Stimulated activated CD8-positive, alpha-beta memory T cell treated with anti-CD3 and anti-CD28 coated beads, Interleukin-4, amount 100 ng/mL, for 1 hour (primary cell): ENCODE measurements at places on chromosomes 7 and 10.

DNA sequence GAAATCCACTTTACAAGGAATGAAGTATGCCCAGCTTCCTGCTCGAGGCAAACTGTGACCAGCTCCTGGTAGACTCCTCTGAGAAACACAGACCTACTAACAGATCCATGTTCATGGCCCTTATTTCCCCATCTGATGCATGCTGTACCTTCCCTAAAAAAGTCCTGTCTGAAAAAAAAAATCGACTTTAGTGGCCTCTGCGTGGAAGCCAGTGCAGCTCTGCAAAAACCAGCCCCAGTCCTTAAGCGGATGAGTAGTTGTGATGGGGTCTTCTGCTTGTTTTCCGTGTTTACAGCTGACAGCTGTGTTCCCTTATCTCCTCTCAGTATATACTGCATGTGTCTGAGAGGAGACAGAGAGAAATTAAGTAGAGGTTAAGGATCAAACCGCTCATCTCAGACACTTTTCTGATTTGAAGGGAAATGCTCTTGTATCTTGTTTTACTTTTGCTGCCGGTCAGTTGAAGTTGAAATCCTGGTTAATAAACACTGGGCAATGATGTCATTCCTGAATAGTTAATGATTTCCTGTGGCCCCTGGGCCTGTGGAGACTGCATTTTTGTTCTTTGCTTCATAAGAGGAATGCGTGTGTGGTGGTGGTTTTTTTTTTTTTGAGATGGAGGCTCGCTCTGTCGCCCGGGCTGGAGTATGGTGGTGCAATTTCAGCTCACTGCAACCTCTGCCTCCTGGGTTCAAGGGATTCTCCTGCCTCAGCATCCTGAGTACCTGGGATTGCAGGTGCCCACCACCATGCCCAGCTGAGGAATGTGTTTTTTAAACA is 67.6 kb downstream of the DOCK1 start:
- DNase-seq, result no peak

GRCh38 chr10:84626397-84627087 is 298.2 kb downstream of the CCSER2 start:
- no peak for DNase-seq

DNA sequence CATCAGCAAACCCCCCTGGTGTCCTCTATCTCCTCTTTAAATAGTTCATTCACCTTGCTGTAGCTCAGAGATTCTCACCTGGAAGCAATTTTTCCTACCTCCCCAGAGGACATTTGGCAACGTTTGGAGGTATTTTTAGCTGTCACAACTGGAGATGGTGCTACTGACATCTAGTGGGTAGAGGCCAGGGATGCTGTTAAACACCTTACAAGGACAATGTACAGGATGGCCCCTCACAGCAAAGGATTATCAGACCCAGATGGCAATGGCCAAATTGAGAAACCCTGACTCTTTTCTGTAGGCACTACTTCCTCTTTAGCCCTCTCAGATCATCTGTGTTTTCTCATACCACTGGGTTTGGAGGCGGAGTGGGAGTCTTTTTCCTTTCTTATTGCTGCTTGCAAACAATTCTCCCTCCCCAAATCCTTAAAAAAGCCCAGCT is 13.2 kb upstream of the TRA2A start:
- no peak for DNase-seq

GRCh38 chr7:47780555-47780954 is 167.7 kb downstream of the PKD1L1 start:
- DNase-seq, result no peak

- peak; percentile 6 for DNase-seq
These were observed 30.4 kb upstream of the DDC start for GRCh38 chr7:50595491-50596102.

- no peak for DNase-seq
These were observed 75.4 kb downstream of the PLXNA4 start for GRCh38 chr7:132500727-132501440.

DNA sequence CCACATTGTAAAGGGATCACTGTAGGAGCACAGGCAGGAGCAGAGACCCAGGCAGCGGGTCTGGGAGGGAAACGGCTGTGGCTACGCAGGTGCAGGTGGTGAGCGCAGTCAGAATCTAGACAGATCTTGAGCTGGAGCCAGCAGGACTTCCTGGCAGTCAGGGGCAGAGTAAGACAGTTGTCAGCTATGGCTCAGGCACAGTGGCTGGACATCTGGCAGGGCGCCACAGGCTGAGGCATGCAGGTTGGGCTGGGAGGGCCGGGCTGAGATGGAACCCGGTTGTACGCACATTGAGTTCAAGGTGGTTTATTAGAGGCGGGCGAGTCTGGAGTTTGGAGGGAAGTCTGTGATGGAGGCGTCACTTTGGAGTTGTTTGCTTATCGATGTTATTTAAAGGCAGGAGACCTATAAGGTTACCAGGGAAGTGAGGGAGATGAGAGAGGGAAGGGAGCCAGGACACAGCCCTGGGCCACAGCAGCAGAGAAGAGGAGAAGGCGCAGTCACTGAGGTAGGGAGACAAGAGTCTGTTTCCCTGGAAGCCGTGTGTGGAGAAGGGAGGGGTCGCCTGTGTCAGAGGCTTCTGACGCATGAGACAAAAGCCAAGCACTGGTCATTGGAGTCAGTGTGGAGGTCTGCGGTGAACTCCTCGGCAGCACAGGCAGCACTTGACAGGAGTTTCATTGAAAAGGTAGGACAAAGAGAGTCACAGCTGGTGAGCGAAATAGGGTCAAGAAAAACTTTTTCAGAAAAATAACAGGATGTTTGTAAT is 73.8 kb downstream of the LANCL2 start:
- no peak for DNase-seq

- no peak for DNase-seq
These were observed 8.4 kb upstream of the CAMK1D start for GRCh38 chr10:12340937-12341336.

DNA sequence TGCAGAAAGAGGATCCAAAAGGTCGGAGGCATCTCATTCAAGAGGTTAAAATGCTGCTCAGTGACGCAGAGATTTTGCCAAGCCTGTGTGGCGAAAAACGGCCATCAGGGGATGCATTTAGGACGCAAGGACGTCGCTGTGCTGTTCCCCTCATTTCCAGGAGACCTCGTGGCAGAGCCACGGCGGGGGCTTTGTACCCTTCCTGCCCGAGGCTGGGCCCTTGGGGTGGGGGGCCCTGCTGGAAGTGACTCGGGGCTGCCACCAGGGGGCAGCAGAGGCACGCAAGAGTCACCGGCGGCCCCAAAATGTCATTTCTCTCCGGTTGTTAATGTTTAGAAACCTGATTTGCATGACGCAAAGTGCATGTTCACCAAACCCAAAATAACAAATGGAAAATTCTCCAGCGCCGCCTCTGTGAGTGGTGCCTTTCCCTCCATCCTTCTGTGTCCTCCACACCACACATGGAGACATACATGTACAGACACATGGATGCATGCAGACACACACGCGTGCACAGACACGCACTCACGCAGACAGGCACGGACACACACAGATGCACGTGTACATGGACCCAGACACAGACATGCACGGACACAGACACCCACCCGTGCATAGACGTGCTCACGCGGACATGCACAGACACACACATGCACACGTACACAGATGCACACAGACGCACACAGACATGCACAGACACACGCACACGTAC is 51.0 kb upstream of the NKX6-2 start:
- DNase-seq, result peak; percentile 12

DNA sequence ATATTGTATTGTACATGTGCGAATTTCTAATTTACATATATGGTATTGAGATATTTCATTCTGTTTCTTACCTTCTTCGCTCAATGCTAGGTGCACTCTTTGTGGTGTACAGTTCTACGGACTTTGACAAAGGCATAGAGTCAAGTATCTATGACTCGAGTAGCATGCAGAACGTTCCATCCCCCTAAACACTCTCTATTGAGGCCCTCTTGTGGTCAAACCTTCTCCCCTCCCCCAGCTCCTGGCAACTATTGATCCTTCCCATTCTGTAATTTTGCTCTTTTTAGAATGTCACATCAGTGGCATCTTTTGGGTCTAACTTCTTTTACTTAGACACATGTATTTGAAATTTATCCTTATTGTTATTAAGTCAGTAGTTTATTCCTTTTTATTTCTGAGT is 30.7 kb upstream of the GDF10 start:
- no peak for DNase-seq

- no peak for DNase-seq
These were observed 23.2 kb upstream of the GDF10 start for GRCh38 chr10:47276576-47277351.

GRCh38 chr7:73606801-73607691 is 17.3 kb downstream of the MLXIPL start:
- DNase-seq, result peak; percentile 40

DNA sequence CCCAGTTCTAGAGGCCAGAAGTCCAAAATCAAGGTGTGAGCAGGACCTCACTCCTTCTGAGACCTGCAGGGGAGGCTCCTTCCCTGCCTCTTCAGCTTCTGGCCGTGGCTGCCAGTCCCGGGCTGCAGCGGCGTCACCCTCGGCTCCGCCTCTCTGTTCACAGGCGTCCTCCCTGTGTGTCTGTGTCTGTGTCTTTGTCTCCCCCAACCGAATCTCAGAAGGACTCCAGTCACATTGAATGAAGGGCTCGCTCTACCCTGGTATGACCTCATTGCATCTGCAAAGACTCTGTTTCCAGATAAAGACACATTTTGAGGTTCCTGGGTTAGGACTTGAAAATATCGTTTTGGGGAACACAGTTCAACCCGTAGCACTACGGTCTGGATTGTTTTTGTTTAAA is 33.1 kb upstream of the GALNT11 start:
- DNase-seq, result no peak

DNA sequence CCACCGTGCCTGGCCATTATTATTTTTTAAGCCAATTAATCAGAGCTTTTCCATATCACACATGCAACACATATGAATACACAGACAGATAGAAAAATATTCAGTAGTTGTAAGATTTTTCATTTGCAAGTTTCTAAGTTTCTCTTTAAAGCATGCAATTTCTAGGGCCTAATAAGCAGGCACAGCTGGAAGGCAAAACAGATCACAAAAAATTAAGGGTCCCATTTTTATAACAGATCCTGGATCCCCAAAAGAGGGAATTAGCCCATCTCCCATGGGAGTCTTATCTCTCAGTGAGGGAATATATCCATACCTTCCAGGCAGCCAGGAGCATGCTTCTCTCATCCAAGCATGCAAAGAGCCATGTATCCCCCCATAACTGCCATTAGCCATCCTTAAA is 31.2 kb upstream of the ZNF365 start:
- no peak for DNase-seq

DNA sequence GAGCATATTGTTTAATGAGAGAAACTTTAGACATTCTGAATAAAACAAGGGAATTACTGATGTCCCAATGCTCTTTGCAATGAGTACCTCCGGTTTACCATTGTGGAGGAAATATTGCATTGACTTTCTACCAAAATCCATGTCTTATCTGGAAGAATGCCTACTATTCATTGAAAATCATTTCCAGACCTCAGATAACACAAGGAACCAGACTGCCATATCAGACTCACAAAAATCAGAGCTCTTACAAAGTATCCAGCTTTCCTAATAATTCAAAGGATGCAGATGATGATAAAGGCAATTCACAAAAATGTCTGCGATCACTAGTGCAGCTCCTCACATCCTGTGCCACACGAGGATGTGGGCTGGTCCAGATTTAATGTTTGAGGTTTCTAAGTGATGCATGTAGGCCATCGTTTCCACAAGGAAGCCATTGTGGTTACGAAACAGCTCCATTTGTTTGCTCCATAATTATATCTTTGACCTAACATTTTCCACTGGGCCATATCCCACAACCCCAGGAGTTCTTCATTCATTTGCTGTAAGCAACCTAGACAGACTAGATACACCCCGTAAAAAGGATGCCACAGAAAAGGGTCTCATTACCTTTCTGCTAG is 831.1 kb upstream of the C7orf33 start:
- DNase-seq, result no peak

DNA sequence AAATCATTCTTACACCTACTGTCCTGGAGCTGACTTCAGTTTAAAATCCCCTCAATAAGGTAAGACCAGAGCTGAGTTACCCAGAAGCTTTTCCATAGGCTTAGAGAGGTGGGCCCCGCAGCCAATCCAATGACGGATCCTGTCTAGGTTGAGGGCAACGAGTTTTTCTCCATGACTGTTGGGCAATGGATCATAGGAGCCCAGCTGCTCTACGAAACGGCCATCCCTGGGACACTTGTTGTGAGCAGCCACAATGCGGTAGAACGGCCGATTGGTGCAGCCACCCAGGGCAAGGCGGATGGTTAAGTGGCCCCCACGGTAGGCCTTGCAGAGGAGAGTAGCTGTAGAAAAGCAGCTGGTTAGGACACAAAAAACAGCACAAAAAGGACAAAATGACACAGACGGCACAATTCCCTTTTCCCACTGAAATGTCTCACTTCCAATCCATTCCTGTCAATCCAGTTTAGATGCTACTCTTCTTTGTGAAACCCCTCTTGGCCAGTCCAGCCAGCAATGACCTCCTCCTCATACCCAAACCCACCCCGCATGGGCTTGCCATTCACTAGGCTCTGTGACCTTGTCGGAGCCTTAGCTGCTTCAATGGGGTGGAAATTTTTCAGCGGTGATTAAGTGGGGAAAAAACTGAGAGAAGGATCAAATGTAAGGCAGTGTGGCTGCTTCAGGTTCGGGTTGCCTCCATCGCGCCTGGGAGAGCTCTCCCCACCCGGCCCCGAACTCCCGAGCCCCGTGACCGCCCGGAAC is 580 bp downstream of the MRPS16 start:
- no peak for DNase-seq

GRCh38 chr10:2883238-2883637 is 184.1 kb upstream of the PFKP start:
- no peak for DNase-seq

- no peak for DNase-seq
These were observed 45.5 kb upstream of the ZNRF2 start for GRCh38 chr7:30238721-30239441.

DNA sequence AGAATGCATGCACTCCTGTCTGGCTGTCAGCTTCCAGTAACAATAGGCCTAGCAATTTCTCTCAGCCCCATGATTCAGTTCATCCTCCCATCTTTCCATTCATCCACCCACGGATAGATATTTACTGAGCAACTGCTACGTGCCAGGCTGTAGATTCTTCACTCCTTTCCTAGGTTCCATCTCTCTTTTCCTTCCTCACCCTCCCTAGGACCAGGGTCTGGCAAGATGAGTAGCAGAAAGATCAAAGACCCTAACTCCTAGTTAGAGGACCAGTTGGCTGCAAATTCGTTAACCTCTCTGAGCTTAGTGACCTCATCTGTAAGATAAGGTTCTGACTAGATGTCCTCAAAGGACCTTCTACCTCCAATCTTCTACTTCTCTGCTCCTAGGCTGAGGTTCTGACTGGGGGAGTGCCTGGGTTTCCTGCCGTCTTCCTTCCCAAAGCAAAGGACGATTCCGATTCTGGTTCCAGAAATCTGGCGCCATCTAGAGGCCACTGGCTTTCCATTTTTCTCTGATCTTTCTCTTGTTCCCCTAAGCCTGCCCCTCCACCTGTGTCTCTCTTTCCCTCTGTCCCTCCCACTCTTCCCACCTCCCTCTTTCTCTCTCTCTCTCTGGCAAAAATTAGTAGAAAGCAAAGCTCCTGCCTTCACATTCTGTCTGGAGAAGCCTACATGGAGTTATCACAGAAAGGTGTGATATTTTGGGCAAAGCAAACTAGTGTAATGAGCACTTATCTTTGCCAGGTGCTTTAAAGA is 26.2 kb downstream of the TBATA start:
- DNase-seq, result peak; percentile 38

GRCh38 chr7:132422502-132423111 is 153.7 kb downstream of the PLXNA4 start:
- DNase-seq, result no peak

GRCh38 chr7:47252675-47253074 is 329.2 kb downstream of the TNS3 start:
- no peak for DNase-seq
